Left lung (tissue), 14 donors: ENCODE measurements at places on chromosomes 1 and 21. TPM values are rescaled to one million over a fixed set of nuclear protein-coding genes. Genes with fewer than 3 reads are reported as not detected.

Gene CDA
- 0.50 TPM for polyA plus RNA-seq

Gene KCNJ9
- polyA plus RNA-seq = 0.08 TPM

Gene CD247
- 1.6 TPM for polyA plus RNA-seq

Gene SH2D1B
- 0.59 TPM for polyA plus RNA-seq

DNA sequence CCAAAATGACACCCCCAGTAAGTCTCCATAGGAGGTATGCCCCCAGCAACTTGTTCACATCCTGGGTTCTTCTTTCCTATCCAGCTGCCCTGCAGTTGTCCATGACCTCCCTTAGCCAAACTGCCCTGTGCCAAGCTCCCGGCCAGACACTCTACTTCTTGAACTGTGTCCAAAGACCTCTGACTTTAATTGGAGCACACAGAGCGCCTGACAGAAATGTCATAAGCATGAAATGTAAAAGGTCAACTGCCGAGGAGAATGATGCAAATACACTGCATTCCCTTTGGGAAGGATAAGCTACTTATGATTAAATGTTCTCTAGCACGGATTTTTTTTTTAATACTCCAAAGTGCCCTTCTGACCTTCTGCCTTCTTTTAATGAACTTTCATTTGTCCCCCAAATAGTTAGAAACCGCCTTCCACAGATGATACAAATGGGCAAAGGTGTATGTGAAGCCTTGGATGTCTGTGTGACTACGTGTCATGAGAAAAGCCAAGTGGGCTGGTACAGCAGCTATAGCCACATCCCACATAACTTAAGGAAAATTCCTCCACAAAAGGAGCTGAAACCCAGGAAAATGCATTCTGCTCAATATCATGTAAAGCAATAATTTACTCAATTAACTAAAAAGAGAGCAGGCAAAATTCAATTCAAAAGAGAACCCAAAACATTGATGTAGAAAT is 26.8 kb downstream of the PALMD start:
- DNase-seq = no peak

DNA sequence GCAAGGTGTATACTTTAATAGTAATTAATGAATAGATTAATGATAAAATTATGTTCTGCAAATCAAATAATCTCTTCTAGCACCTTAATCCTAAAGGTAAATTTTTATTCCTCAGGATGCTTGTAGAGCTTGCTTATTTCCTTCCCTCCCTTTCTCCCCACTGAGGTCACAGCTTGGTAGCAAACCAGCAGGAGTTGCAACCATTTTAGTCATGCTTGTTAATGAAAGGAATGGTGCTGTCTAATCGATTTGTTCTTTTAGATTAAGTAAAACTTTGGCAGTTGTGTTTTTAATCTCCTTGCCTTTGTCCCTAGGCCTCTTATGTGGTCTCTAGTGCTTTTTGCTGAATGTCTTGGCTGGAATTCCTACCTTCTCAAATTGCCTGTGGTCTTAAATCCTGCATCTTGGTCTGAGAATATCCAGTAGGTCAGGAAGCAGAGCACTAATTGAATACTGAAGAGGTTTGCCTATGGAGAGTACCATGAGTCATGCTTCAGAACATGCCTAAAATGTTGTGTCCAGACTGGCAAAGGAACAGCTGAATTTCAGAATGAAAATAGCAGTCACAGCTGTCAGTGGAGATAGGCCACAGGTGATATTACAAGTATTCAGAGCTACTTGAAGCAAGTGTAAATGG is 36.3 kb upstream of the RWDD3 start:
- DNase-seq = no peak

DNA sequence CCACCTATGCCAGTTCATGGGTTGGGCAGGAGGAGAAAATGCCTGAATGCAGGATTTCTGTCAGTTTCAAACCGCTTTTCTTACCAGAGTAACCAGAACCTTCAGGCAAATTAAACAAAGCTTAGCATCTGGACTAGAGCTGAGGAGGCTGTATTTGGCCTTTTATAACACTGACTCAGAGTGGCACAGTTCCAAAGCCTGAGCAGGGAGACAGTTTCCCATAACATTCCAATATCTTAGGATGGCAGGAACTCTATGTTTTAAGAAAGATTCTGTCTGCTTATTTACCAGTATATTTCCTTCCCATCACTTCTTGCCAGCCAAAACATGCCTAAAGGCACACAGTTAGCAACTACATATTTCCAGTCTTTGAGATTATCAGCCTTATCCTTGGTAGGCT is 46.8 kb downstream of the UBR4 start:
- DNase-seq = no peak
